Activated CD4-positive, alpha-beta T cell treated with anti-CD3 and anti-CD28 coated beads, Interleukin-2, amount 10 ng/mL, durations not matched to agents 7 days and 5 days (primary cell): ENCODE measurements at places on chromosomes 16 and 17. TPM values are rescaled to one million over a fixed set of nuclear protein-coding genes. Genes with fewer than 3 reads are reported as not detected.

DNA sequence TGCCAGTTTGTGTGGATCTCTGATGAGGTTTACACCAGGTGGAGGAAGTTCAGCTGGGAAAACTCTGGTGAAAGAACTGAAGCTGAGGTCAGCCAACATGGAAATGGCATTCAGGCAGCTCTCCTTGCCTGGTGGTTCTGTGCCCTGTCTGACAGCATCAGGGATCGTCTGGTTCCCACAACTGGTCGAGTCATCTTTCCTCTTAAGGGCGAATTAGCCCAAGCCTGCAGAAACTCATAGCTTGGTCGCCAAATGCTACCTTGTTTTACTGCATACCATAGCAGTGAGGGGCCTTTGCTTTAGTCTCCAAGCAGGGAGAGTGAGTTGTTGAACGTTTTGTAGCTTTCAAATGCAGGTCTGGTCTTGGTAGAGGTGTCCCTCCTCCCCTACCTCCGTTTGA lies 7.2 kb downstream of the PLCG2 start:
- no peak for DNase-seq

TMC6 gene
- total RNA-seq, result 414 TPM

GRCh38 chr17:3796110-3796821 lies 4.7 kb downstream of the ITGAE start:
- peak; percentile 67 for DNase-seq

ASPHD1 gene
- total RNA-seq, result not detected

GRCh38 chr16:1137604-1138003 lies 15.3 kb upstream of the CACNA1H start:
- no peak for DNase-seq

- DNase-seq, result no peak
These were observed 30.5 kb downstream of the C16orf87 start for GRCh38 chr16:46800494-46800893.

DNA sequence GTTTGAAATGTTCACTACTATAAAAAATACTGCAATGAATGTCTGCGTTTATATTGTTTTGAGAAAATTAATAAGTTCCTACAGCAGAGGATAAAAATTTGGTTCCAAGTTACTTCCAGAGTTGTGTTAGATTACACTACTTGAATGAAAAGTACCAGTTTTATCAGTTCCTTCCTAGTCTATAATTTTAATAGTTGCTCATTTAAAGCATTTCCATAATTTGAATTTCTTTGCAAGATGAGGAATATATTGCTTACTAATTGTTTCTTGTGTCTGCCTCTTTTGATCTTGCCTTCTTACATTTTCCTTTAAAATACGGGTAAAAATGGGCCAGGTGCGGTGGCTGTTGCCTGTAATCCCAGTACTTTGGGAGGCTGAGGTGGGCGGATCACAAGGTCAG lies 4.0 kb downstream of the EMC6 start:
- no peak for DNase-seq

DNA sequence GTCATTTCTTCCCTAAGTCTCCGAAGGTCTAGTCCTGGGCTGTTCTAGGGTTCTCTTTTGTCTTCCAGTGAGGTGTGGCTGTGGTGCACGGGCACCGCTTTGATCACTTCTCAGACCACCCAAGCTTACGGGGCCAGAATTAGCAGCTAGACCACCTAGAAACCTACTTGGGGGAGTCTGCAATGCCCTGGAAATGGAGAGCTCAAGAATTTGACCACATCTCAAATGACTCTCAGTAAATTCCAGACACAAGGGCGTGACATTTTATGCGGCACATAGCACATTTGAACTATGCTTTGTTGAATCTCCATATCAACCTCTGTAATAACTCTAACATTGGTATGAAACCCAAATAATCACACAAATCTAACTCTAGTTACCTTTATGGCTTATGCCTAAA lies 24.9 kb downstream of the TRIM16 start:
- DNase-seq, result no peak
